Astrocyte (in vitro differentiated cells and primary cell): ENCODE measurements at places on chromosomes 4 and X.

DNA sequence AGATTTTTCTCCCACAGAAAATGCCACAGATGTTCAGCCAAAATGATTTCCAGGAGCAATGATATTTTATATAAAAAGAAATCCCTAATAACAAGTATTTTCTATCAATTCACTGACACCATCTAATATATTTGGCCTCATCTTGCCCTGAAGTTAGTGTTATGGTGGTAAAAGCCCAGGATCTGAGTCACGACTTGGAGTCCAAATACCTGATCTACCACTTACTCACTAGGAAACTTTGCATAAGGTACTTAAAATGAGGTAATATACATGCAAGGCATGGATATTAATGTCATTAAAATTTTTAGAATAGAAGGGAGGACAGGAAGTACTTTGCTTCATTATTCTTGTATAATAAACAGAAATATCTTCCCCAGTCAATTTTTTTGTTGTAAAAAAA, 16.3 kb downstream of the PPP3CA start:
- peak; percentile 42 for DNase-seq

- peak; percentile 4 for DNase-seq
Measured at GRCh38 chr4:89868999-89869589, 25.6 kb upstream of the MMRN1 start.

- peak; percentile 86 for DNase-seq
Measured at GRCh38 chr4:22514001-22514400, 1.9 kb downstream of the ADGRA3 start.

- DNase-seq = no peak
Measured at GRCh38 chr4:24984602-24985532, 45.9 kb downstream of the LGI2 start.

DNA sequence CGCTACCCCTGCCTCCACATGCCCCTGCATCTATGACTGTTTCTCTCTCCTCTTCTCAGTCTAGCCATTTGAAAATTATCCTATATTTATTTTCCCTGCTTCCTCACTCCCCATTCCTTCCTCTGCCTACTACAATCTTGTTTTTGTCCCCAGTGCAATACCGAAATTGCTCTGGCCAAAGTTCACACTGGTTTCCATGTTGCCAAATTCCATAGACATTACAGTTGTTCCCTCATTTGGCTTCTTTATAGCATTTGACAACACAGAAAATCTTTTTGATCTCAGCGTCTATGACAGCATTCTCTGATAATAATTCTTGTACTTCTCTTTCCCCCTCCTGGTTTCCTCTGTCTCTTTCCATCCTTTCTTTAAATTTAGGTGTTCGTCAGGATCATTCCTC, 99.4 kb downstream of the GPR82 start:
- DNase-seq = peak; percentile 32

DNA sequence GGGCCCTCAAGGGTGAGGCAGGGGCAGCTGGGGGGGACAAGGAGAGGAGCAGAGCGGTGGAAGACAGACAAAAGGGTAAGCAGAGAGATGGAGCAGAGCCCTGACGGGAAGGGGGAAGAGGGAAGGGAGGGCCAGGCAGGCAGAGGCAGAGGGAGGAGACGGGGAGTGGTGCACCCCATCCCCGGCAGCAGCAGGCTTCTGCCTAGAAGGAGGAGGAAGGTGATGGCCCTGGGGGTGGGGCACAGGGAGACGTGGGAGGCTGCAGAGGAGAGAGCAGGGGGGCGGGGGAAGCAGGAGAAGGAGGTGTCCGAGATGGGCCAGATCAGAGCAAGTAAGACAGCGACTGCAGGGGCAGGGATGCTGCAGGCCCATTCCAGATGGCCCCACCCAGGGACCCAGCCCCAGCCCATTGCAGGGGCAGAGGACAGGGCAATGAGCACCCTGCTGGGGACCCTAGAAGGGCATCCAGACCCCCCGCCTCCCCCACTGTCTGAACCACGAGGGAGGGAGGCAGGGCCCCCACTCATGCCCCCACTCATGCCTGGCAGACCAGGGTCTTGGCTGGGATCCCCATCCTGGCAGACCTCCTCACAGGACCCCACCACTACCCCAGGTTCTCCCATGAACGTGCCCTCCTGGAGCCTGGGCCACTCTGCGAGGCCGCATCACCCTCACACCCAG, 2.7 kb downstream of the L1CAM start:
- no peak for DNase-seq
